Stimulated activated naive CD4-positive, alpha-beta T cell (primary cell): ENCODE measurements at places on chromosomes 4 and X.

GRCh38 chr4:36310793-36311192, 29.4 kb downstream of the DTHD1 start:
- no peak for DNase-seq

- no peak for DNase-seq
These were observed 17.8 kb downstream of the AMER1 start for GRCh38 chrX:64187762-64188150.

DNA sequence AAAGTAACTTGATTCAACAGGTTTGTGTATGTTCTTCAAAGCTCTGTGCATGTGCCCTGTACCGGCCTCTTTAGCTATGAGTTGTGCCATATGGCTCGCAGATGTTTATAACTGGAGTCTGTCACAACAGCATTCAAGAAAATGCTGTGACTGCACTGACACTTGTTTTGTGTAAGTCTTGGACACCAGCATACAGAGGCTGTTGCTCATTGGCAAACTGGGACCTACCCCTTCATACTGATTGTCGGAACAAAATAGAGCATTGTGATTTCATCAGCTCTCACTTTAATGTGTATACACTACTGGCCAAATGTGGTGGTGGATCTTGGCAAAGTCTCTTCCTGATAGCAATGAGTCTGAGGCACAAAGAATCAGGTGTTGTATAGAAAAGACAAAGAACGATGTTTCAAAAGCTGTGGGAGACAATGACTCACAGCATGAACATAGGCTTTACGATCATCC, 133.9 kb downstream of the EGF start:
- DNase-seq, result no peak

GRCh38 chr4:57985161-57985560, 875.0 kb upstream of the IGFBP7 start:
- no peak for DNase-seq

GRCh38 chrX:125681507-125681906, 361.8 kb downstream of the TEX13C start:
- DNase-seq, result no peak
